ENCODE measurements at places on chromosomes 5 and 9. TPM values are rescaled to one million over a fixed set of nuclear protein-coding genes. Genes with fewer than 3 reads are reported as not detected.

Gene BARX1
- total RNA-seq: not detected

Gene RNF38
- 71.8 TPM for total RNA-seq

Gene GPR150
- 0.42 TPM for total RNA-seq

Gene CDC20B
- not detected for total RNA-seq

Gene ATP6V1G1
- total RNA-seq: 265 TPM

Gene ISL1
- not detected for total RNA-seq

Gene TMOD1
- total RNA-seq: 0.84 TPM

Gene IL31RA
- 1.8 TPM for total RNA-seq

Gene ITGA2
- total RNA-seq: 0.73 TPM

Gene PFN3
- total RNA-seq: not detected

Gene TMEFF1
- total RNA-seq: not detected

Gene GADD45G
- total RNA-seq: 1.8 TPM

Gene PCAT7
- not detected for total RNA-seq

Gene CBY3
- 0.52 TPM for total RNA-seq

Gene PANK3
- 53.1 TPM for total RNA-seq

Gene EQTN
- not detected for total RNA-seq

Gene GDA
- total RNA-seq: not detected

Gene RRAGA
- 24.2 TPM for total RNA-seq

Gene WNK2
- total RNA-seq: 0.10 TPM

Gene WDR41
- 30.0 TPM for total RNA-seq

Gene MLANA
- total RNA-seq: 0.10 TPM

Gene PCDHGA6
- 0.10 TPM for total RNA-seq

Gene NEURL1B
- 0.10 TPM for total RNA-seq

Gene DOCK8
- 80.8 TPM for total RNA-seq

Gene PALM2AKAP2
- total RNA-seq: under 0.01 TPM

Gene GPR151
- not detected for total RNA-seq

Gene SOHLH1
- not detected for total RNA-seq
